Hippocampal formation (tissue), 2 donors: ENCODE measurements at places on chromosomes 3 and 15.

- DNase-seq = no peak
These were observed 221.9 kb downstream of the LRRN1 start for GRCh38 chr3:4021162-4021561.

- no peak for DNase-seq
These were observed 53.6 kb downstream of the ABHD2 start for GRCh38 chr15:89141885-89142284.

DNA sequence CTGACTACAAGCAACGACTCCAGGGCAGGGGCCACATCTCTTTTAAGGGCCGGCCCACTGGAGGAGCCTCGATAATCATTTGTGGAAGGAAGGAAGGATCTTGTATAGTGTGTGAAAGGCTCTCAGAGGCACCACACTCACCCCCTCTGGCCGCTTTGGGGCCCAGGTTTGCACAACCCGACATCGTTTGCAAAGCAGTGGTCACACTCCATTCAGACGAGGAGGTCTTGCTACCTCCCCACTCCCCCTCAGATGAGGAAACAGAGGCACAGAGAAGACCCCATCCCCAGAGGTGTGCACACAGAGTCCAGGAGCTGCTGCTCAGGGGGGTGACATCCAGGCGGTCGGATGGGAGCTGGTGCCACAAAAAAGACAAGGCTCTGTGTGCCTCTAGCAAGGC is 29.6 kb downstream of the IQSEC1 start:
- no peak for DNase-seq

DNA sequence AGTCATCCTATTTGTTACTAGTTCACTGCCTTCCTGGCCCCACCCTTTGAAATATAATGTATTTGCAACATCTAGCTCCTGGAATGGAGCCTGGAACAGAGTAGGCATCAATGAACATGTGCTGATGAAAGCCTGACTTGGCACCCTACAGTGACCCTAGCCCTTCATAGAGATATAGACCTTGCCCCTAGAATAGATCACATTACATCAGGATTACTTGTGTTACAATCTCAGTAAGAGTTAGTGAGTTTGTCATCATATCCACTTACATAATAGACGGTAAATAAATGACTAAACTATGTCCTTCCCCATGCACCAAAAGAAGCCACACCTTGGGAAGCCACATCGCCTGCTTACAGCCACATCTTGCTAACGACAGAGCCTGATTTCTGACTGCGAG is 110.5 kb upstream of the WNT5A start:
- DNase-seq = no peak

DNA sequence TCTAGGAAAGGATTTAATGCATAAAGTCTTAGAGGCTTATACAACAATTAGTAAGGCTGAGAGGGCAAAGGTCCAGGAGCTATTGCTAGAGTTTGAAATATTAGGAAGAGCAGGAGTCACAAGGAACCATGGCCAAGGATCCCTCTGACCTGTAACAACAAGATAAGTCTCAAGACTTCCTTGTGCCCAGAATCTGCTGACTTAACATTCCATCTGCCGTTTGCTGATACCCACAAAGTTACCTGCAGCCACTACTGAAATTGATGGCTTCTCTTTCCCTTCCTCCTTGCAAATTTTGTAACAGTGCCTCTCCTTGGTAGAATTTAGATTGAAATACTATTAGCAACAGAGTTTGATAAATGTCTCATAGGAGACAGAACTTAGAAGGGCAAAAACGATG is 4.7 kb upstream of the MYEF2 start:
- DNase-seq = no peak

- no peak for DNase-seq
These were observed 132.9 kb upstream of the LPP start for GRCh38 chr3:188021041-188021440.

DNA sequence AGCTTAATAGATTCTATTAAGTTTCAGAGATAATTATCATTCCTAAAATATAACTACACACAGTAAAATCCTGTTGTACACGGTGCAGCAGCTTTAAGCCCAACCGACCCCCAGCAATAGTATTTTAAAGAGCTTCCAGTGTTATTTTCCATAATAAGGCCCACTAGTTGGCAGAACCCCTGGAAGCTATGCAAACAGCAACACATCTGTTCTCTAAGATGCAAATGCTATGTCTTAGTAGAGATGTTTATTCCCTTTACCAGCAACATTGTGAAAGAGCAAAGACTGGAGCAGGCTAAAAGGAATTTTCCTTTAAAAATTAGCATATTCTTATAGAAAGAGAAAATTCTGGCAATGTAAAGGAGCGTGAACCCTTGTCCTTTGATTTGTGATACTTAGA is 819.7 kb upstream of the ALCAM start:
- DNase-seq = no peak

DNA sequence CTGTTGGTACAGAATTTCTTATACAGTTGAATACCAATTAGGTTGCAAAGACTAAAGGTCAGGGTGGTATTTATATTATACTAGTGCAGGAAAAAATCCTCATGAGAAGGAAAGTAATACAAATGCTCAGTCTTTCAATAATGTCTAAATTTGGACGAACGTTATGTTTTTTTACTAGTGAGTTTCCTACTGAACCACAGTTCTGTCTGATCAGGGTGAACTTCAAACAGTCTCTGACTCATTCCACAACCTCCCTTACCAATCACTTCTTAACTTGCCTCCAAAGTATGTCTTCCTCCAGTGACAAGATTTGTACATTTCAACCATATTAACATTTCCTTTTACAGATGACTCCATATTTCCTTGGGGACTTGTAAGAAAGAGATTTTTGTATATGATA is 3.4 kb downstream of the TMEM212 start:
- no peak for DNase-seq

GRCh38 chr3:186839874-186840641 is 2.5 kb upstream of the ADIPOQ start:
- DNase-seq = no peak

- DNase-seq = no peak
These were observed 119.5 kb upstream of the PRICKLE2 start for GRCh38 chr3:64344721-64345207.

- no peak for DNase-seq
These were observed 7.4 kb downstream of the RPL14 start for GRCh38 chr3:40464339-40465110.

GRCh38 chr15:69533522-69533921 is 80.9 kb downstream of the RPLP1 start:
- DNase-seq = no peak

DNA sequence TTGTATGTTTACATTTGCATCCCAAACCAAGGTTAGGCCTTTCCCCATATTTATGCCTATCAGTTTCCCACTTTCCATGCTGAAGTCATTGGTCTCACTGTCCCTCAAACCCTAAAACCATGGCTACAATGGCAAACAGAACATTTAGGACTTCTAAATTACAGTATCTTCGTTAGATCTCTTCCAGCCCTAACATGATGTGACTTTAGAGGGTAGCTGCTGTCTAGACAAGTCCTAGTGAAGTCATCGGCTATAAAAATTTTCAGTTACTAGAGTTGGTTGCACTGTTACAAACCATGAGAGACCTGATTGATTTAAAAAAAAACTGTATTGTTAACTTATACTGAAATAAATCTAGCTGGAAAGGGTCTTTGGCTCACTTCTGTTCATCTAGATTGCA is 54.6 kb downstream of the TM4SF4 start:
- no peak for DNase-seq

GRCh38 chr3:13794322-13794721 is 85.5 kb downstream of the WNT7A start:
- no peak for DNase-seq

- DNase-seq = no peak
These were observed 201.9 kb upstream of the STRIT1 start for GRCh38 chr3:155495387-155495786.

DNA sequence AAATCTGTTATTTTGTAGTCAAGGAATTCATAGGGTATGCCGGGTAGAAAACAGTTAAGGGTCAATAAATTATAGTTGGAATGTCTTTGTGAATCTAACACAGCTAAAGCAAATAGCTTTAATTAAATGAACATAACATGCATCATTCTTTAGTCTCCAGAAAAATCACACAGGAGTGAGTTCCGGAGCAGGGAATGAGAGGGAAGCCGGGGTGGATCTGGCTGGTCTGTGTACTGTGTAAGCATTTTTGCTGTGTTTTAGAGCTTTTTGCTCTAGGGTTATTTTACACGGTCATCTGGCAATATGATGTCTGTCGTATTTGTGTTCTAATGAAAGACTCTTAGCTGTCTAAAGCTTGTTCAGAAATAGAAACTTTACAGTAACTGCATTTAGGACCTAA is 57.5 kb downstream of the MED12L start:
- DNase-seq = no peak

- peak; percentile 5 for DNase-seq
These were observed 102.0 kb downstream of the TBC1D2B start for GRCh38 chr15:77975332-77976094.

DNA sequence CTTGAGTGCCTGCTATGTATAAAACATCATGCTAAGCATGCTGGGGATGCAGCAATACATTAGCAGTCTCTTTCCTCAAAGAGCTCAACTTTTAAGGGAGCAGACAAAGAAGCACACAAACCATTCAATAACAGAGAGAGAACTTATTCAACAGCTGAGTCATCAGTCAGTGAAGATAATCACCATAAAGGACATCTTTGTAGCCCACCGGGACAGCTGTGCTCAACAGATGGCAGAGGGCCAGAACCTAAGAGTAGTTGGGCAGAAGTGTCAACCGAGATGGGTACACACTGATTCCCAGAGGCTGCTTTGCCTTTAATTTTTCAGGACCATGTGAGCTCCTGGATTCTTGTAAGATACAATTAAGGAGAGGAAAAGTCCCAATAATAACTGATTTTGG is 4.2 kb upstream of the RAB8B start:
- no peak for DNase-seq

- no peak for DNase-seq
These were observed 211.8 kb downstream of the TP63 start for GRCh38 chr3:189842681-189843602.
